ENCODE measurements at places on chromosomes 16 and 17.

DNA sequence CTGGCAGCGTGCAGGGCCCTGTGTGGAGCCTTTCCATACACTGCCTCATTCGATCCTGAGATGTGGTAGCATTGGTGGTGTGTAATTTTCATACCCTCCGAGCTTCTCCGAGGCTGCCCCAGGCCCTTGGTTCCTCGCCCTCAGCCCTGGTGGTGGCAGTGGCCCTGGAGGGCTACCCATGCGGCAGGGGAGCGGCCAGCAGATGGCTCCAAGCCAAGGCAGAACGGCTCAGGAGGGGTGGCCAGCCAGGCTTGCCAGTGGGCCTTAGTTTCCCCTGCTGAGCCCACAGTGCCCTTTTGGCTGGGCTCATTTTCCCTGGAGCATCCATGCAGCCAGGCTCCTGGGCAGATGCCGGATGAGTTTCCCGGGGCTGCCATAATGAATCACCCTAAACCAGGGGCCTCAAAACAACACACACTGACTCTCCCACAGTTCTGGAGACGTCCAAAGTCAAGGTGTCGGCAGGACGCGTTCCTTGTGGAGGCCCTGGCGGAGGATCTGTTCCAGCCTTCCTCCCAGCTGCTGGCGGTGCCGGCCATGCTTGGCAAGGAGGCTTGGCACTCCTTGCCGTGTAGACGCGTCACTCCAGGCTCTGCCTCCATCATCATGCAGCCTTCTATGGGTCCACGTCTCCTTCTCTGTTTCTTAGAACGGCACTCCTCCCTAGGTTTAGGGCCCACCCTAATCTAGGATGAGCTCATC, 158.8 kb upstream of the GSE1 start:
- no peak for DNase-seq

GRCh38 chr17:83124871-83125514, 45.6 kb downstream of the METRNL start:
- DNase-seq, result peak; percentile 24

- no peak for DNase-seq
Measured at GRCh38 chr17:45755050-45755449, 29.1 kb upstream of the CRHR1 start.

DNA sequence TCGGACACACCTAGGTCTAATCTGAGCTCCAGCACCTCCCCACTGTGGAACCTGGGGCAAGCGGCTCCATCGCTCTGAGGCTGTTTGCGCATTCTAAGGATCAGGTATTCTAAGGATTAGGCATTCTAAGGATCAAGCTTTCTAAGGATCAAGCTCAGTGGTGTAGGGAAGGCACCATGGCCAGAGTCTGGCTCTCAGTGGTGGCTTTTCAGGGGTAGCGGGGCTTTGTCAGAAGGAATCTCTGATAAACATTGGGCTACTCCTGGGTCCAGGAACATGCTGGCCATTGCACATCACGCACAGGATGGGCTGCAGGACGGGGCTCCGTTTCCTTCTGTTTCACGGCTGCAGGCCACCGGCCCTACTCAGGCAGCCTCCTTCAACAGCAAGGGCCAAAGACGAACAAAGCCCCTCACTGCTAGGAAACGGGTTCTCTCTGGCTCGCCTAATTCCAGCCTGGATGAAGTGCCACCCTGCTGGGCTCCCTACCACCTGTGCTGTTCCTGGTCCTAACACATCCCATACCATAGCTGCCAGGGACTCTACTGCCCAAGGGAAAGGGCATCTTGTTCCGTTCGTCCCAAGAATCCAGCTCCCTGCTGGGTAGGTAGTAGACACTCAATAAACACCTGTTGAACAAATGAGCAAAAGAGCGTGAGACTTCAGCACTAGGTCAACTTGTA, 5.5 kb downstream of the C1QTNF1 start:
- DNase-seq, result peak; percentile 52
